ENCODE measurements at places on chromosomes 11 and 22. TPM values are rescaled to one million over a fixed set of nuclear protein-coding genes. Genes with fewer than 3 reads are reported as not detected.

The KCTD14 gene
- 19.5 TPM for total RNA-seq

The TRIM6 gene
- 0.82 TPM for total RNA-seq

The HEPN1 gene
- not detected for total RNA-seq

The KRTAP5-10 gene
- total RNA-seq: 0.37 TPM

The TEX54 gene
- not detected for total RNA-seq

The CRYBB3 gene
- 0.72 TPM for total RNA-seq

The DDI1 gene
- not detected for total RNA-seq

The RAB38 gene
- total RNA-seq: 1.6 TPM

GRCh38 chr11:100738701-100739270, 51.7 kb downstream of the ARHGAP42 start:
- no peak for DNase-seq

- DNase-seq: peak; percentile 74
These were observed at the start of gene NRIP3 for GRCh38 chr11:9003573-9004182. TSS of gene NRIP3 (minus strand) at chr11:9004001. CDS start at chr11:9003935, 66 bp downstream.

DNA sequence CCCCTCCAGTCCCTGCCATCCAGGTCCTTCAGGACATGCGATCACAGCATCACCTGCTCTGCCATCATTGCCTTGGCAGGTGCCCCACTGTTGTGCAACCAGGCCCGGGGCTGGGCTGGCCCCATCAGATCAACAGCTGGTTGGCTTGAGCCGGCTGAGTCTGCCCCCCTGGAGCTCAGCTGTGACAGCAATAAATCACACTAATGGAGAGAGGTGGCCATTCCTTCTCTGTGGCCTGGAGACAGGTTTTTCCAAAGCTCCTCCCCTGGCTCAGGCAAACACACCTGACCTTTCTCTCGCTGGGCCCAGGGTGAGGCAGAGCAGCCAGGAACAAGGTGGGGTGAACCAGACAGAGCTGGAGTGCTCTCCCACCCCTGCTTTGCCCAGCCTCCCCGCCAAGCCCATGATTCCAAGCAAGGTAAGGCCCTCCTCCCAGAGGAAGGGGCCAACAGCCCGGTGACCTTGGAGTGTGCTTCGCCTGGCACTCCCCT, 8.9 kb upstream of the FXYD2 start:
- DNase-seq: peak; percentile 87

- no peak for DNase-seq
These were observed 161.4 kb downstream of the SWAP70 start for GRCh38 chr11:9825315-9825714.

- DNase-seq: no peak
These were observed 1.7 kb upstream of the TNNT3 start for GRCh38 chr11:1917523-1918435.

DNA sequence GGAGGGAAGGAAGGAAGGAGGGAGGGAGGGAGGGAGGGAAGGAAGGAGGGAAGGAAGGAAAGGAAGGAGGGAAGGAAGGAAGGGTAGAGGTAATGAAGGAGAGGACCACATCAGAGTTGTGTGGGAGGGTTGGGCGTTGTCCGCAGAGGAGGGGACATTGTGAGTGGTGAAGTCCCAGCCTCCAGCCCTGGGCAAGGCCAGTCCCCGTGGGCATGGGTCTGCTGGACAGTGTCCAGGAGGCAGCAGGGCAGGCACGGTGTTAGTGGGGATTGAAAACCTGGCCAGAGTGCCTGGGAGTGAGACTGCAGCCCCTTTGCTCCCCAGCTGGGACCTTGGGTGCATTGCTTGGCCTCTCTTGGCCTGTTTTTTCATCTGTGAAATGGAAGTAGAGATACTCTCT, 1462.3 kb downstream of the BRD1 start:
- DNase-seq: no peak

DNA sequence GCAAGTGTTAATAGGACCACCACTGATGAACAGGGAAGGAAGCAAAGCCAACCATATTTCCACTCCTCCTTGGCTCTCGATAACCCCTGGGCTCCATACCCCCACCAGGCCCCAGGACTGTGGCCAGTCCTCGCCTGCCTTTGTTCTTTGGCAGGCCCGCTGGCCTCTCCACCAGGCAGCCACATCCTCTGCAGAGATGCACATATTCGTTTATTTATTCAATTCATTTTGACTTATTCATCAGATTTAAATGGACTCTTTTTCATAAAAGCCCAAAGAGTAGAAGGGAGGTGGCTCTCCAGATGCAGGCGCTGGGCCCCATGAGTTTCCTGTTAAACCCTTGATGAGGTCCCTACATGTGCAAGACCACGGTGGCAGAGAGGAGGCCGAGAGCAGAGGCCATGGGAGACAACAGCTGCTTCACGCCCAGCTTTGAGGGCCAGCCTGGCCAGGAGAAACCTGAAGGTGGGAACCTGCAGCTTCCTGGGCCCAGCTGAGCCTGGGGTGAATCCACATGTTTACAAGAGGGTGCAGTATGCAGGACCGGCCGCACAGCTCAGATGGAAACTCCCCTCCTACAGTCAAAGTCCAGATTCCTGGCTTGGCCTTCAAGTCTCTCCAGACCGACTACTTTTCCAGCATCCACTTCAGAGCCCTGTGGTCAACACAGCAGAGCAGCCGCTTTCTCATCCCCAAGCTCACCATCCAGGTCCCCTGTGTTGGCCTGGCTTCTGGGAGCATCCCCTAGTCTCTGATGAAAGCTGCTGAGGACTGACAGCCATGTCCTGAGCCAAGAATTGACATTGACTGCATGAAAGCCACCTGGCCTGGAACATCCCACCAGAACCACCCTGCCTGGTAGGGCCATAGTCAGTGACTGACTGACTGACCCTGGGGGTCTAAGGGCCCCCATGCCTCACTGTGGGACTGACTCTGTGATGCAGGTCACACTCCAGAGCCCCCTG, 39.7 kb upstream of the CCND1 start:
- peak; percentile 19 for DNase-seq

DNA sequence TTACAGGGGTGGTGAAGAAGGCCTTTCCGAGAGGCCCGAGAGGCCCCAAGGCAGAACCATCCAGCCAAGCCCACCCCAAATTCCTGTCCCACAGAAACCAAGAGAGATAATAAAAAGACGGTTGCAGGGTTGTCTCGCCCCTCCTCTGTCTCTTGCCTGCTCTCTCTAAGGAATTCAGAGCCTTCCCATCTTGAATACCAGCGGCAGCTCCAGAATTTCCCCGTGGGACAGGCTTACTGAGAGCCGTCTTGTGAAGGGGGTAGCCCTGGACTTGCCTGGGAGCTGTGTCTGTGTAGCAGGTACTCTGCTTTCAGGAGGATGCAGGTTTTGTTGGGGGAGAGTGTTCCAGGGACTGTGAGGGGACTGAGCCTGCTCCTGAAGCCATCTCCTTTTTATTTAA, 9.6 kb upstream of the EIF3D start:
- no peak for DNase-seq

- DNase-seq: no peak
These were observed 51.2 kb downstream of the SMCO4 start for GRCh38 chr11:93491973-93492372.

GRCh38 chr11:124865902-124866851, 945 bp downstream of the ROBO3 start:
- DNase-seq: peak; percentile 47

DNA sequence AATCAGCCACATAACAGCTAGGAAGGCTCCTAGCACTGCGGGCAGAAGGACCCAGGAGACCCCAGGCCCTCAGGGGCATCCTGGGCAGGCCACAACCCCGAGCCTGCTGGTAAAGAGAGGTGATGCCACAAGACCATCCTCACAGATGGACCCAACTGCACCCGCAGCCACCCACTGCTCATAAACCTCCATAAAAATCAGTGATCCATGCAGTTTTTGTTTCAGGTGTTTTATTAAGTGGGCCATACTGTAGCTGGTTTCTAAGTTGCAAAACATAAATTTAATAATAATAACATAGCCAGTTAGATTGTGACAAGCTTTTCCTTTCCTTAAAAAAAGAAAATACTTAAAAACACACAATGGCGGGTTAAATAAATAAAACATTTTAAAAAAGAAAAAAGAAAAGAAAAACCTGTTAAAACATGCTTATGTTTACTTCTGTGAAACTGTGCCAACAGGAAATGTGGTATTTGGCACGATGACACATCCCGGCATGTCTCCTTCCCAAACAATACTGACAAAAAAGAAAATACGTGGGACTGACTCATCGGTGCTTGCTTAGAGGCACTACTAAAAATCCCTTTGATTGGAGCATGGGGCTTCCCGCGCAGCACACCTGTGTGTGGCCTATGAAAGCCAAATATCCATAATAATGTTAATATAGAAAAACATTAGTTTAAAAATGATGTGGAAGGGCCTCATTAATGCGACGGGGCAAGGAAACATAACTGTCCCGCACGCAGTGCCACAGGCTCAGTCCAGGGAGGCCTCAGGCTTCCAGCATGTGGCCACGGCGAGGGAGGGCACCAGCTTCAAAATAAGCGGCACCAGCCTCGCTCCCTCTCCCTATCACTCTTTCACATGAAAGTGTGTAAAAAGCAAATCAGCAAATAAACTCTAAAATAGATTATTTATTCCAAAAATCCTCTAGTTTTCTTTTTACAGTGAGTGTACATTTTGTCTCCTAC, 47.5 kb upstream of the SCUBE2 start:
- peak; percentile 51 for DNase-seq

GRCh38 chr11:46390331-46391171, 1.0 kb downstream of the CHRM4 start:
- DNase-seq: no peak

DNA sequence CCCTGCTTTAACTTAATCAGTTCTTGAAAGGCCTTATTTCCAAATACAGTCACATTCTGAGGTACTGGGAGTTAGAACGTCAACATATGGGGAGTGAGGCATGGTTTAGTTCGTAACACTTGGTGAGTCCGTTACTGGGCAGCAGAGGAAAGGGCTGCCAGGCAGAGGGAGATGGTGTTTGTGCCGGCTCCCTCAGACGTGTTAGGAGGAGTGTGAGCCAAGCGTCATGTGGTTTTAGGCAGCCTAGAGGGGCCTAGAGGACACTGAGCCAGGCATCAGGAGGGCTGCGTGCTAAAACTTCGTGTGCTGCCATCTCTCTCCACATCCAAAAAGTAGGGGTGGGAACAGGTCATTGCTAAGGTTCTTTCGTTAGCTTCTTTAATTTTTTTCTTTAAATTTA, 10.2 kb downstream of the BCR start:
- DNase-seq: no peak

- DNase-seq: no peak
These were observed 530.6 kb upstream of the KIRREL3 start for GRCh38 chr11:127531167-127531566.

GRCh38 chr11:95924414-95924760, 480 bp upstream of the MTMR2 start:
- DNase-seq: peak; percentile 36

GRCh38 chr11:2135648-2136201, 3.5 kb downstream of the IGF2 start:
- no peak for DNase-seq

- no peak for DNase-seq
These were observed 23.8 kb downstream of the MYBPC3 start for GRCh38 chr11:47328449-47329390.

DNA sequence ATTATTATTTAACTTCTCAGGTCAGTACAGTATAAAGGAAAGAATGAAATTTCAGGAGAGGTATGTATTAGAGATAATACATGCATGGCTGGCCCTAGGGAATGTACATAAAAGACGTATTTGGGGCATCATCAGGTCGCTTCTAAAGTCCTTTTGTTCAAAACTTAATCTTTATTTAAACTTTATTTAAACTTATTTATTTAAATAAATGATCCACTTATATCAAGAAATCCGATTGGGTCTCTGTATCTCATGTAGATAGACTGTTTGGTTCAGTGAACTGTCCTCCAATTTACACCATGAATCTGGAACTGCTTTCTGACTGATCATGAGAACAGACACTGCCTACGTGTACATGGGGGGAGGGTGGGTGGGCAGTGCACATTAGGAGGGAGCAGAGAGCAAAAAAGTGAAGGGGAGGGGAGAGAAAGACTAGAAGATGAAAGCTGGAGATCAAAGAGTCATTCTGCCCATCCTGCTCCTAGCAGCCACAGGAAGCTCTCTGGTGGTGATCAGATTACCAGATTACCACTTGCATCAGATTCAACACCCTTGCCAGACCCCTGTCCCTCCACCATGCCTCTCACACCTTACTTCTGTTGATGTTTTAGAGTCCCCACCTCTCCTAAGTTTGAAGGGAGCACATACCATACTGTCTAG, 92.1 kb upstream of the MTMR2 start:
- DNase-seq: no peak

- no peak for DNase-seq
These were observed 24.3 kb downstream of the KIAA0930 start for GRCh38 chr22:45216133-45217003.

GRCh38 chr22:28801845-28802594, 1.7 kb upstream of the XBP1 start:
- DNase-seq: peak; percentile 65

GRCh38 chr11:17350455-17351171, 987 bp upstream of the NCR3LG1 start:
- DNase-seq: no peak

DNA sequence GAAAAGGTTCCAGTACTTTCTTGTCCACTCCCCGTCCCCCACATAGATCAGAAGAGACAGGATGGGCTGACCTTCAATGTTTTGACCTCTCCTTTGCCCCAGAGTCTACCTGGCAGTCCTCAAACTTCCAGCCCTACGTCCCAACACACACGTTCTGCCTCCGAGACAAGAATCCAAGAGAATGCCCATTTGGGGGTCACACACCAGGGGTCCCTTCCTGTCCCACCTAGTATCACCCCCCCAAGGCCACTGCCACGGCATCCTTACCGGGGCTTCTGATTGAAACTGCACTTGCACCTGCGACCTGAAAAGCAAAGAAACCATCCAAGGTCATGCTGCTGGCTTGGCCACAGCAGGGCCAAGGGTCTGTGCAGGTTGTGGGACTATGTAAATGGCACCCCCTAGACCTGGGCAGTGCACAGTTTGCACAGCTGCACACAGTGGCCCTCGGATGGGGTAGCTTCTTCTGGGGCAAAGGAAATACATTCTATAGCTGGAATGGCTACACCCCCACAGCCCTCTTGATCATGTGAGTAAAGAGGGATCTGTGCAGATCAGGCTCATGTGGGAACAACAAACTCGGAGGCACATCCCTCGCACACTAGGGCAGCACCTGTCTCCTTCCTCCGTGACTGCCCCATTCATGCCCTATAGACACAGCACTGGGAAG, 16.5 kb upstream of the FXYD2 start:
- no peak for DNase-seq

DNA sequence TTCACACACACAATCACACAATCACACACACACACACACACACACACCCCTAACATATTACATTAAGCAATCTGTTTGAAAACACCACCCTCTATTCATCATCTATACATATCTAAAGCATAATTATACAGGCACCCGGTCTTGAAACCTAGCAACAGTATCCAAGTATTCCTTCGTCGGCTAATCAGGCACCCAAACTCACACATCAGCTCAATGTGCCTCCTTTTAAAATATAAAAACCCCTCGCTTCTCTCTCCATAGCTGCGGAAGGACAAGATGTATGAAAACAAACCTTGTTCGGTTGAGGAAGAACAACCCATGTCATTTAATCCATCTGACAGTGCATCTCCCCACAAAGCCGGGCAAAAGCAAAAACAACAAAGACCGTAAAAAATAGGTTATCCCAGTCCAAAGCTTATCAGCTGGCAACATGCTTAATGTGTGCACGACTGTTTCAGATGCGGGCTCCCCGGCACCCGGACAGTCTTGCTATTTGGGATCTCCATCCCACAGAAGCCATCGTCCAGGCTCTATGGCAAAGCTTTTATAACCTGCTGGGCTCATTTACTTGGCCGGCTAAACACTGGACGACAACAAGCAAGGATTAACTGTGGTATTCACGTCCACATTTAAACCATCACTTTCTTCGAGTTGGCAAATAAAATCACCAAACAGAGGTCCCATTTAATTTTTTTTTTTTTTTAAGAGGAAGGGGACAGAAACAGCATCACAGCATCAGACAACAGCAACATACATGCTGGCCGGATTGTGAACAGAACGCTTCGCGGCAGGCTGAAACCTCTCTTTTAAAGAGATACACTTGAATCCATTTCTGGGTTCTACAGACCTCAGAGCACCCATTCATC, 365.5 kb downstream of the SHANK2 start:
- DNase-seq: no peak
